ENCODE measurements at places on chromosomes 1 and 21.

GRCh38 chr1:50968821-50969610 is 1.0 kb upstream of the CDKN2C start:
- DNase-seq, result peak; percentile 78

DNA sequence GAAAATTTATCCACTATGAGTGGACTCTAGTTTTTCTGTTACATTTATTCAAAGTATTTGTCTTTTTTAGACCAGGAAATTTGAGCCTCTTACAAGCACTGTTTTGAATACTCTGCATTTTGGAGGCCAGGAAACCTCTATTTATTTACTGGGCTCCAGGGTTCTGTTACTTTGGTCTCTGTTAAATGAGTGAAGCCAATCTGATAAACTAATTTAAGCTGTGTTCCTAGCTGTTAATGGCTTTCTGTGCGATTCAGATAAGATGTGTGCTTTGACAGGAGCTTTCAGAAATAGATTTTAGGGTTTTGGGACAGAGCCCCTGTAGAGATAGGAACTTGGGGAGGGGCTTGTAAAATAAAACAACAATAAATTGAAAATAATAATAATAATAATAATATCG is 23.9 kb downstream of the ACKR1 start:
- no peak for DNase-seq

DNA sequence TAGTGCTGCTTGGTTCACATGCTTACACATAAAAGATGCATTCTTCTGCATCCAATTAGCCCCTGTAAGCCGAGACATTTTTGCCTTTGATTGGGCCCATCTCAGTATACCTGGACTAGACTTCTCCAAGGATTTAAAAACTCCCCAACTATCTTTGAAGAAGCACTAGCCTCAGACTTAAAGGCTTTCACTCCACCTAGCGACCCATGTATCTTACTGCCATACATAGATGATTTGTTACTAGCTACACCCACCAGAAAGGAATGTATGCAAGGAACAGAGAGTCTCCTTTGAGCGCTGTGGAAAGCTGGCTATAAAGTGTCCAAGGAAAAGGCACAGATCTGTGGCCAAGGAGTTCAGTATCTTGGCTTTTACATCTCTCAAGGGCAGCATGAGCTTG is 91.7 kb downstream of the LIPI start:
- no peak for DNase-seq

DNA sequence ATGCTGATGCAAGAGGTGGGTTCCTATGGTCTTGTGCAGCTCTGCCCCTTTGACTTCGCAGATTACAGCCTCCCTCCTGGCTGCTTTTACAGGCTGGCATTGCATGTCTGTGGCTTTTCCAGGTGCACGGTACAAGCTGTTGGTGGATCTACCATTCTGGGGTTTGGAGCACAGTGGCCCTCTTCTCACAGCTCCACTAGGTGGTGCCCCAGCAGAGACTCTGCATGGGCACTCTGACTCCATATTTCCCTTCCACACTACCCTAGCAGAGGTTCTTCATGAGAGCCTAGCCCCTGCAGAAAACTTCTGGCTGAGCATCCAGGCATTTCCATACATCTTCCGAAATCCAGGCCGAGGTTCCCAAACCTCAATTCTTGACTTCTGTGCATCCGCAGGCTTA is 989.0 kb downstream of the PLA2G4A start:
- DNase-seq, result peak; percentile 48

- no peak for DNase-seq
These were observed 11.4 kb downstream of the FLG2 start for GRCh38 chr1:152348447-152348846.

DNA sequence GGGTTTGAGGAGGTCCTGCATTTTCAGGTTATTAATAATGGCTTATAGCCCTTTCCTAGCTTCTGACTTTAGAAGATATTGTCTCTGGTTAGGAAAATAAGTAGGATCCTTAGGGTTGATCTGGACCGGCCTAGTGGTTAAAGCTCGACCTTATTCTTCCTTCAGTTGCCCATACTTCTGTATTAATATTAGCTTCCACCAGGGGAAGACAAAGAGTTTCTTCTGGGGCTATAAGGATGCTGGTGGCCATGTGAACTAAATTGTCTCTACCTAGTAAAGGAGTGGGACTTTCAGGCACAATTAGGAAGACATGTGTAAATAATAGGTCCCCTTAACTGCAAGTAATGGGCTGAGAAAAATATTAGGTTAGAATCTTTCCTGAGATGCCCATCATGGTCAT is 20.6 kb upstream of the FCGR2A start:
- DNase-seq, result no peak

GRCh38 chr1:211478376-211478775 is 13.6 kb downstream of the RD3 start:
- no peak for DNase-seq

GRCh38 chr1:50105433-50105832 is 3.3 kb upstream of the ELAVL4 start:
- no peak for DNase-seq

GRCh38 chr1:201285846-201286245 is 2.5 kb downstream of the PKP1 start:
- DNase-seq, result no peak

DNA sequence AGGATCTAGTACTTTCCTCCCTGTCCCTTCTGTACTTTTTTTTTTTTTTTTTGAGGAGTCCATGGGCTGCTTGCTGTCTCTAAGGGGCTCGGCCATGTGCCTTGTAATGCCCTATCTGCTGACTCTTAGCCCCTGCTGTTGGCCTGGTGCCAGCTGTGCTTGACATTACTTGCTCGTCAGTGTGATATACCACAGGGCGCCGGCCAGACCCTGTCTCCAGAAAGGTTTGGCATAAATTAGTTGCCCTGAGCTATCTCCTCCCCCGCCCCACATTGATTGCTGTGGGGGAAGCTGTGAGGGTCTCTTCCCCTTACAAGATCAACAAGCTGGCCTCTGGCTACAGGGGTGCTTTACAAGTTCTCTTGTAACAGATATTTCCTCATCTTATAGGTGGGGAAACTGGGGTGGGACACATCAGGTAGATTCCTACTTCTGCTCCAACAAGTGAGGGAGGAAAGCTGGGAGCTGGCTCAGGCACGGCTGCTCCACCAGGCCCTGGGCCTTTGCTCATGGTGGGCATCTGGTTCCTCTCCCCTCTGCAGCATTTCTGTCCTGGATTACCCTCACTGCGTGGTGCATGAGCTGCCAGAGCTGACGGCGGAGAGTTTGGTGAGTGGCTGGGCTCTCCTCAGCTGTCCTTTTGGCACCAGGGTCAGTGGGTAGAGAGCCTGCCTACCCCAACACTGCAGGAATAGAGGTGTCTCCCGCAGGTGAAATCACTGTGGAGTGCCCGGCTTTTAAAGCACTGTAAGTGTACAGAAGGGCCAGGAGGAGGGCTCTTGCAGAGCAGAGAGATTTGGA is 15.6 kb downstream of the STRIP1 start:
- no peak for DNase-seq

GRCh38 chr1:26827663-26828062 is 1.2 kb downstream of the ZDHHC18 start:
- no peak for DNase-seq

DNA sequence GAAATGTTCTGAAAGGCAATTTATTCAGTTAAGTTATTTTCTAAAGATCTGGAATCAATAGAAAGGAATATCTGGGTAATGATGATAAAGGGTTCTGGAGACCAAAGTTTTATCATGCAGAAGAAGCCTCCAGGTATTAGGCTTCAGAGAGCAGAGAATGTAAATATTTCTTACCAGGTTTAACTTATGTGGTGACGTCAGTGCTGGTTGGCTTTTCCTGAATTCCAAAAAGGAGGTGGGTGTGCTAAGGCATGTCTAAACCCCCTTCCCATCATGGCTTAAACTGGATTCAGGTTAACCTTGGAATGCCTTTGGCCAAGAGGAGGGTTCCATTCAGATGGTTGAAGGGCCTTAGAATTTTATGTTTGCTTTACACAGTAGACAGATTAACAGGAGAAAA is 829.9 kb downstream of the NCAM2 start:
- no peak for DNase-seq

DNA sequence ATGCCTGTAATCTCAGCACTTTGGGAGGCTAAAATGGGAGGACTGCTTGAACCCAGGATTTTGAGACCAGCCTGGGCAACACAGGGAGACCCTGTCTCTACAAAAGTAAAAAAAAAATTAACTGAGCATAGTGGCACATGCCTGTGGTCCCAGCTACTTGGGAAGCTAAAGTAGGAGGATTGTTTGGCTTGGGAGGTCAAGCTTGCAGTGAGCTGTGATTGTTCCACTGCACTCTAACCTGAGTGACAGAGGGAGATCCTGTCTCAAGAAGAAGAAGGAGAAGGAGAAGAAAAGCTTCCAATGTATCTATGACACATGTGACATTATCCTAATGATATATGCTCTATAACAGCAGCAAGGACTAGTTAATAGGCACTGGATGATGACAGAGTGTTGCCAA is 20.1 kb upstream of the ARHGAP29 start:
- DNase-seq, result no peak

- DNase-seq, result no peak
These were observed 7.3 kb upstream of the UMODL1 start for GRCh38 chr21:42063571-42064521.

DNA sequence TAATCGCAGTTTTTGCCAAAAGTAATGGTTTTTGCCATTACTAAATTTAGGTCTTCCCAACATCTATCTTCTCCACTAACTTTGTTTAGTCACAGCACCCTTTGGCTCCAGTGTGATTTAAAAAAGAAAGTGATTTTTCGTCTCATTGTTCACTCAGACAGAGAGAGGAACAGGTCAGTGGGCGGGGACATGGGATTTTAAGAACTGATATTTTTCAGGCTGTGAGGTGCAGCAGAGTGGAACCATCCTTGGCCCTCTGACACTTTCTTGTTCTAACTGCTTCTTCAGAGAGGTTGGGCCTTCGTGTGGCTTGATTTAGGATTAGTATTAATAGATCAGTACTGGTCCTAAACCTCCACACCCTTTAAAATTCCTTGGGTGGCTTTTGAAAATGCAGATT is 38.8 kb downstream of the CASQ2 start:
- DNase-seq, result no peak

DNA sequence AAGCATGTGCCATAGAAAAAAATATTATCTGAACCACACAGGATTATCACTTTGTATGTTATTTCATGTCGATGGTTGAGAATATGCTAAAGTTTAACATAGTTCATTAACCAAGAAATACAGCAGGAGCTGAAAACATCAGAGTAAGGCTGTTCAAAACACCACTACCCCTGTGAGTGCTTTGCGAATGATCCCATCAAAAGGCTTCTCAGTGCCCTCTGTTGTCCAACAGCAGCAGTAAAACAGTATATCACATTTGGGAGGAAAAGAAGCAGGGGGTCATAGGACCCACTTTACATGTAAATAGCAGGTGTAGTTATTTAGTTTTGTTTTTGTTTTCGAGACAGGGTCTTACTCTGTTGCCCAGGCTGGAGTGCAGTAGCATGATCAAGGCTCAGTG is 289.4 kb upstream of the FMN2 start:
- no peak for DNase-seq

Measured in right lobe of liver (tissue), 6 donors.